ENCODE measurements at places on chromosomes 6 and 20.

- H3K4me3 ChIP-seq, result no peak overlapping the region
- H3K36me3 ChIP-seq, result no peaks in the 10 kb centered on the region
- peaks cover 17% of the 10 kb centered on the region for H3K27me3 ChIP-seq
Observed at GRCh38 chr20:23889775-23890187, 10.2 kb upstream of the CST5 start.

- peaks cover 27% of the 10 kb centered on the region for H3K36me3 ChIP-seq
- DNase-seq, result no peak
- H3K27ac ChIP-seq, result peak overlapping the region; percentile 77
- H3K4me3 ChIP-seq, result peak overlapping the region; percentile 49
Observed at GRCh38 chr20:48690888-48691287, 136.9 kb downstream of the PREX1 start.

DNA sequence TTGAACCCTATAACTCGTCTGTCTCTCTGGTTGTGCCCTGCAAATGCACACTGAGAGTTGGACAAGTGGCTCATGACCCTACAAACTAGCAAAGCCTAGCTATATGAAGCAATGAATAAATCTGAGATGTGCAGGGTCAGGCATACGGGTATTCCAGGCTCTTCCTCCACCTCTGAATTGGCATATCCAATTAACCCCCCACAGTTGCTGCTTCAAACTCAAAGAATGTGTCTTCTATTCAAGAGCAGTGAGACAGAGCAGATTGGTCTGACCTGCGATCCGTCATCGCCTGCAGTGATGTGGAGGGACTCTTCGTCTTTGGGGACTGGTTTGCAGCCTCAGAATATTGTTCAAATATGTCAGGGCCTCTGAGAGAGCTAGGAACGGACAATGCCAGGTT lies 59.8 kb downstream of the LAMP5 start:
- no peaks in the 10 kb centered on the region for H3K36me3 ChIP-seq
- no peak for DNase-seq
- H3K27me3 ChIP-seq, result peaks cover 8% of the 10 kb centered on the region
- H3K4me3 ChIP-seq, result no peak overlapping the region
- H3K4me1 ChIP-seq, result no peaks in the 10 kb centered on the region
- no peak overlapping the region for H3K27ac ChIP-seq

GRCh38 chr6:158503846-158504245 lies 56.0 kb upstream of the TMEM181 start:
- H3K27ac ChIP-seq, result no peak overlapping the region
- H3K36me3 ChIP-seq, result peaks cover 6% of the 10 kb centered on the region
- H3K4me3 ChIP-seq, result no peak overlapping the region
- no peak for DNase-seq
- no peaks in the 10 kb centered on the region for H3K4me1 ChIP-seq

Data from natural killer cell treated with Interleukin-12 subunit alpha and Interleukin-12 subunit beta and Interleukin-15 and Interleukin-18, amount 100 ng/mL, for 72 hours (primary cell).